NCI-H1092 (cell line): ENCODE measurements at places on chromosomes 6 and 20.

DNA sequence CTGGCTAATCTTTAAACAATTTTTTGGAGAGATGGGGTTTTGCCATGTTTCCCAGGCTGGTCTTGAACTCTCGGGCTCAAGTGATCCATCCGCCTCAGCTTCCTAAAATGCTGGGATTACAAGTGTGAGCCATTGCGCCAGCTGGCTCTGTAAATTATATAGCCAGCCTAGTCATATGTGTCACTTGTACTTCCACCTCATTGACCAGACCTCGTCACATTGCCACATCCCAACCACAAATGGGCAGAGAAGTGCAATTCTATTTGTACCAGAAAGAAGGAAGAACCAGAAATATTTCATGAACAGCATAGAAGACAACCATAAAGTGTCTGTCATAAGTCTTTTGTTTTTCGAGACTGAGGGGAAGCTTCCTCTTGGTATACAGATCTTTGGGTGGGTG lies 304.9 kb upstream of the RNF24 start:
- no peak for DNase-seq

DNA sequence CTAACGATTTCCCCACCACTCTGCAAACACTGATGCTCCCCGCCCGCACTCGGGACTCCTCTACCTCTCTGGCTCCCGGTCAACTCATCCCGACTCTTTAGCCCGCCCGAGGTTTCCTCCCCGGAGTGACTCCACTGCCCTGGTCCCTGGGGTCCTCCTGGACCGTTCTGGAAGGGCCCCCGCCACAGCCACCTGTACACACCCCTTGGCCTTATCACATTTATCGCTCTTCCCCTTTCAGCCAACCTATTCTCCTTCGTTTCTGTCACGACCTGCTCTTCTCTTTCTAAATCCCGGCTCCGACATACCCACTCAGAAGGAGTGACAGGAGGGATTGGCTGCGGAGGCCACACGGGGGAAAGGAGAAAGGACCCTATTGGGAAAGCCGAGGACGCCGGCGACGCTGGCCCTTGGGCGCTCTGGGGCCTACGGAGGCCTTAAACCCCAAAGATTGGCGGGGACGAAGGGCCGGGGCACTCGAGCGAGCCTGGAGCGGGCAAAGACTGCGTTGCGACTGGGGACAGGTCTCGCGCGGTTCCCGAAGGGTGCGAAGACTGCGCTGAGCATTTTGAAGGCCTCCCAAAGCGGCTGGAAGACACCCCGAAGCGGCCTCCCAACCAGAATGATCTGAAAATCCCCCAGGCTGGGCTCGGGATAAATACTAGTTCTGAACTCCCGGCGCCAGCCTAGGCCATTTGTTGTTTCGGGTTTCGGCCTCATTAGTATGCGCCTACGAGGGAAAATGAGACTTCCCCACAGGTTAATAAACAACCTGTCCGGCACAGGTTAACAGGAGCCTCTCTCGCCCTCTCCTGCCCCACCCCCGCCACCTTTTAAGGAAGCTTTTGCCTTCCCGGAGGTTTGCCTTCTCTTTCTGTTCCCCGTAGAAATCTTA lies 9.2 kb downstream of the SIM1 start:
- DNase-seq, result no peak

GRCh38 chr20:33629533-33629932 lies 32.6 kb upstream of the C20orf144 start:
- no peak for DNase-seq

DNA sequence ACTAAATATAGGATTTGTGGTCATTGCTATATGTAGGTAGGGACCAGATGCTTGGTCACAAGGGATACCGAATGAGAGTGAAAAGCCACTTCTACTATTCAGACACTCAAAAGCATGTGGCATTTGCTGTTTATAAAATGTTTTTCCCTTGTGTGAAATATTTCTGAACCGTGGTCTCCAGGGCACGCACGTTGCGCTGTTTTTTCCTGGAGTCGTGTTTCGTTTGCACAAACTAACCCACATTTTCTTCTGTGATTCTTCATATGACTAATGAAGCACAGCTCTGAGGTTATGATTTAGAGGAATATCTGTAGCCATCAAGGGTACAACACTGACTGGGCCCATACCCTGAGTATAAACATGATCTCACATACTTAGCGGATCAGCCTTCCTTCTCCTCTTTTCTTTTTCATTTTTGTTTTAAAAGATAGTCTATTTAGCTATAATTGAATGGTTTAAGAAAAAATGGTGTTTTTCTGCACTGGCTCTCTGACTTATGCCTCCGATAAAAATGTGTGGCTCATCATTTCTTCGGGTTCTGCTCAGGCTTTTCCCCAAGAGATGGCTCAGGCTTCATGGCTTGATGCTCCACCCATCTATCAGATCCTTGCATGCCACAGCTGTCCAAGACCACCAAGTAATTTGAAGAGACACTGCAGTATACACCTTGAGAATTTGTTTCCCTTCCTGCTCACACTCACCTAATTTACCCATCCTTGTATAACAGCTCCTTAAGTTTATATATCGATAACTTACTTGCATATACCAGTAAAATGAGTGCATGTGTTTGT lies 59.9 kb upstream of the HBS1L start:
- no peak for DNase-seq

- no peak for DNase-seq
Observed at GRCh38 chr6:73636048-73636447, 17.7 kb downstream of the SLC17A5 start.

DNA sequence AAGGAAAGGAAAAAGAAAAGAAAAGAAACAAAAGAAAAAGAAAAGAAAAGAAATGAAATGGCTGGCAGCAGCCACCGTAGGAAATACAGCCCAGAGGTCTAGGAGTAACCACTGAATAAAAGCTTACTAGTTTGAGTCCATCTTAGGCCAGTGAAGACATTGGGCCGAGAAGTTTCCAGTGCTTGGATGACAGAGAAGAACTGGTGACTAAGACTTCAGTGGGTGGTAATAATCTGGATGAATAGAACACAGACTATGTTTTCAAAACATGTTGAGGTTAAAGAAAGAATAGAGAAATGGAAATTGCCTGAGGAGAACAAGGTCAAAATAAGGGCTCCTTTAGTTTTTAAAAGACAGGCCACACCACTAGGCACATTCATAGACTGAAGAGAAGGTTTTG lies 198.8 kb downstream of the ATXN1 start:
- no peak for DNase-seq

- no peak for DNase-seq
Observed at GRCh38 chr6:105474234-105474633, 71.4 kb upstream of the PREP start.

- no peak for DNase-seq
Observed at GRCh38 chr20:24915440-24915839, 33.6 kb upstream of the CST7 start.

DNA sequence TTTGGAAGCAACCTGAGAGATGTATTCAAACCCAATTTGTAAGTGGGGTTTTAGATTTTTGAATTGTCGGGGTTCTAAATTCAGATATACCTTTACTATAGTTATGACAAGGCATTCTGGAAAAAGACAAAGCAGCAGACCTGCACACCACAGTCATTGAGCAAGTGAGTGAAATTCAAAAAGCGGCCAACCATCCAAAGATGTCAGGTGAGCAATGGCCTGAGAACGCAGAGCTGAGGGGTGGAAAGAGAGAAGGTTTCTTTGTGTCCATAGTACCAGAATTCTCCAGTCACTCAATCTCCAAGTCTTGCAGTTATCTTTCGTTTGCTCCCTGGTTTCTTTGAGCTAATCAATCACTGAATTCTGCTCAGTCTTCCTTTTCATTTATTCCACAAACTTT lies 1.8 kb upstream of the FRK start:
- no peak for DNase-seq

- no peak for DNase-seq
Observed at GRCh38 chr6:36068586-36068985, 41.0 kb downstream of the MAPK14 start.

GRCh38 chr6:16205377-16206144 lies 32.8 kb upstream of the GMPR start:
- no peak for DNase-seq

DNA sequence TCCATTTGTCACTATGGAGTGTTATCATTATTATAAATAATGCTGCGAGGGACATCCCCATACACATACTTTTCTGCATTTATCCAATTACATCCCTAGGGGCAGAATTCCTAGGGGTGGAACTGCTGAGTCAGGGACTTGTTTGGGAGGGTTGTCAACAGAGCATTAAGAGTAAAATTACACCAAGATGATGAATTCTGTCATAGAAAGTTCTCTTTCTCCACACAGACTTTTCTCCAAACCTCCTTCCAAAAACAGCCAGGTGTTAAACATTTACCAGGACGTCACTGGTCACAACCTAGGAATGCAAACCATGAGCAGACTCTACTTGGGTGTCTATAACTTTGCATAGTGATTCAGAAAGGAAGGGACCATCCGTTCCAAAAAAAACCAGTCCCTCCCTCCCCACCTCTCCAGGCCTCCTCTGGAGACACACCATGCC lies 95.5 kb downstream of the PRND start:
- DNase-seq, result no peak

GRCh38 chr20:61835791-61836350 lies 229.8 kb downstream of the TAF4 start:
- no peak for DNase-seq

- DNase-seq, result no peak
Observed at GRCh38 chr20:21234324-21234723, 68.8 kb upstream of the XRN2 start.

GRCh38 chr20:60009826-60010616 lies 51.8 kb downstream of the CDH26 start:
- DNase-seq, result no peak

- no peak for DNase-seq
Observed at GRCh38 chr6:144346719-144347447, 61.7 kb downstream of the UTRN start.

- DNase-seq, result peak; percentile 30
Observed at GRCh38 chr6:15504581-15505350, 158.1 kb downstream of the DTNBP1 start.

- DNase-seq, result no peak
Observed at GRCh38 chr6:119517428-119517827, 167.9 kb upstream of the MAN1A1 start.

- no peak for DNase-seq
Observed at GRCh38 chr6:14546036-14546435, 428.5 kb downstream of the CD83 start.

DNA sequence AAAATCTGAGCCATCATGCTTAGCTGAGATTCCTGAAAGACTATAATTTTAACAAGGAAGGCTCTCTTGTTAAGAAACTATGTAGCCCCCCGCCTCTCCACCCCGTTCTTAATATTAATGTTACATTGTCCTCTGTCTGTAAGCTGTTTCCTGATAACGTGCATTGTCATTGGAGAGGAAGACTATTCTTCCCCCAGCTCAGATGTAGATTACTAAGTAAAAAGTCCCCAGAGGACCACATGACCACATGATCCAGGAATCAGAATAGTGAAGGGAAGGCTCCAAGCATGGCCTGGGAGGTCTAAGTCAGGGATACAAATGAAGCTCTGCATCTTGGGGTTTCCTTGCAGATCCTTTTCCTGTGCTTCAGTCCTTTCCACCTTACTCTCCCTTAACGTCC lies 106.4 kb downstream of the JARID2 start:
- DNase-seq, result no peak

- no peak for DNase-seq
Observed at GRCh38 chr20:2172305-2173175, 70.9 kb downstream of the STK35 start.

DNA sequence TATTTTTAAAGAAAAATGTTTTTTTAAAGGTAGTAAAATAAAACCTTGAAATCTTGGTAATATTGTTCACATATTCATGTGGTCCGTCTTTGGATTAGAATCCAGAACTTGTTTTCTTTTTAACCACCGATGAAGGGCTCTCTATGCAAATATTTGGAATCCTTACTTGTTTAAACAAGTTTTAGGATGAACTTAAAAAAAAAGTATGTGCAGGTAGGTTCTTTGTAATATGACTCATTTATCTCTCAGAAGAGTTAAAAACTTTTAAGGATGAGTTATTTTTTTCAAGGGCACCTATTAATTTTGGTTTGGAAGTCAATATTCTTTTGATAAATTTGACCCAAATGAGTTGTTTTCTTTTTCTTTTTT lies 8.9 kb downstream of the DSP start:
- DNase-seq, result no peak

- DNase-seq, result no peak
Observed at GRCh38 chr20:33676121-33676520, 1.9 kb upstream of the NECAB3 start.

DNA sequence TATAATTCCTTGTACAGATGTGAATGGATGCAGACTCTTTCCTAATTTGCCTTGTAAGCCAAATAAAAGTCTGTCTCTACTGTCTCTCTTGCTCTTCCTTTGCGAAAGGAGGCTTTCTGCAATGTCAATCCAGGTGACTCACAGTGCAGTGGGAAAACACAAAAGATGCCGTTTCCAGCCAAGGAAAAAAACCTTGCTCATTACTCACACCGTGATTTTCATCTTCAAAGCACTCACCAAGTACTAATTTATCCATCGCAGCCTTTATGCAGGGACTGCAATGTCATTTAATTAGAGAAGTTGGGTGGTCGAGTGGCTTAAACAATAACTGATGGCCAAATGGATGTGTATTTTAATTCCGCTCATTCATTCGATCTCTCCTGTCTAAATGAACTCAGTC lies 23.8 kb downstream of the SAYSD1 start:
- DNase-seq, result peak; percentile 13
